NCI-H510A (cell line): ENCODE measurements at places on chromosomes 5 and 9.

- DNase-seq: no peak
These were observed 71.7 kb upstream of the SNX2 start for GRCh38 chr5:122703203-122703602.

GRCh38 chr9:123169926-123170325, 98.5 kb downstream of the STRBP start:
- DNase-seq: no peak

GRCh38 chr5:36928947-36929346, 52.4 kb downstream of the NIPBL start:
- no peak for DNase-seq

DNA sequence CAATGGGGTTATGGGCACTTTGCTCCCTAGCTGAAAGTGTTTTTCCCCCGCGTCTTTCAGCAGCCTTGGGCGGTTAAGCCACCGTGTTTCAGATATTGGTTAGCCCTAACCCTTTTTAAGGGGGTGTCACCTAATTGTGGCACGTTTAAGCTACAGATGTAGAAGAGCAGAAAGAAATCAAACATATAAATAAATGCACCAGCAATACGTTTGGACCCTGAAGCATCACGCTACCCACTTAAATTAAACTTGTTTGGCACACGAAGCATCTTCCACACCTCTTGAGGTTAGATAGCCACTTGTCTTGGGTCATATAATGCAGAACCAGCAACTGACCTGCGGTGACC, 768 bp downstream of the YTHDC2 start:
- DNase-seq: no peak

DNA sequence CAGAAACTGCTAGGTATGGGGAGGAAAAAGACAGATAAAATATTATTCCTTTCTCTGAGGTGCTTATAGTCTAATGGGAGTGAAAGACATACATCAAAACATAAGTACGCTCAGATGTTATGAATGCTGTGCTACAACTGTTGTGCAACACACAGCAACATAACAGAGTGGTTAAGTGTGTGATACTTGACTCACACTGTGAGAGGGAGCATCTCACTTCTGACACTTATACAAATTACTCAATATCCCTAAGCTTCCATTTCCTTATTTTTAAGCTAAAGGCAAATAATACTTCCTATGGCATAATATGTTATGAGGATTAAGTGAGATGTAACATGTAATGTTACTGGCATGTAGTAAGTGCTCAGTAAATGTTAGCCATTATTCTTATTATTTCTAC, 110.6 kb upstream of the FER start:
- no peak for DNase-seq

- no peak for DNase-seq
These were observed 10.1 kb upstream of the GLRX start for GRCh38 chr5:95832664-95833063.

DNA sequence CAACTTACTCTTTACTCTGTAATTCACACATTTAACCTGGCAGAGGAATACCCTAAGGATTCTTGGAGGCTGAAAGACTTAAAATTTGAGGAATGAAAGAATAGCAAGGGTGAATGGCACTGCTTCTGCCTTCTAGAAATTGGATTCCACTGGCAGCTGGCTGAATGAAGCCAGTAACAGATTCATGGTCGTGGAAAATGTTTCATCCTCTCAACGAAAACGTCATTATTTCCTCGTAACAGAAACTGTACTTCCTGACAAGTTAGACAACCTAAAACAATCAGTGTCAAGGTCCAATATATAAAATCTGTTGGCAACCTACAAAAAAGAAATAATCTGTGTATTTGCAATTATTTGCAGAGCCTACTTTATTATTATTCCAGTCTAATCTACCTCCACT, 39.7 kb downstream of the BNC2 start:
- DNase-seq: no peak
